ENCODE measurements at places on chromosomes 2 and 18. TPM values are rescaled to one million over a fixed set of nuclear protein-coding genes. Genes with fewer than 3 reads are reported as not detected.

- no peak overlapping the region for H3K27ac ChIP-seq
- DNase-seq, result no peak
- no peaks in the 10 kb centered on the region for H3K36me3 ChIP-seq
- no peaks in the 10 kb centered on the region for H3K4me1 ChIP-seq
- no peak overlapping the region for H3K4me3 ChIP-seq
These were observed 50.8 kb upstream of the CXCR4 start for GRCh38 chr2:136168720-136169119.

Gene RIT2
- not detected for total RNA-seq

Gene HNRNPA3
- 16.1 TPM for total RNA-seq

Gene RESP18
- total RNA-seq, result not detected

Gene ESPNL
- not detected for total RNA-seq
